RPMI8226 (cell line): ENCODE measurements at places on chromosomes 2 and 18.

DNA sequence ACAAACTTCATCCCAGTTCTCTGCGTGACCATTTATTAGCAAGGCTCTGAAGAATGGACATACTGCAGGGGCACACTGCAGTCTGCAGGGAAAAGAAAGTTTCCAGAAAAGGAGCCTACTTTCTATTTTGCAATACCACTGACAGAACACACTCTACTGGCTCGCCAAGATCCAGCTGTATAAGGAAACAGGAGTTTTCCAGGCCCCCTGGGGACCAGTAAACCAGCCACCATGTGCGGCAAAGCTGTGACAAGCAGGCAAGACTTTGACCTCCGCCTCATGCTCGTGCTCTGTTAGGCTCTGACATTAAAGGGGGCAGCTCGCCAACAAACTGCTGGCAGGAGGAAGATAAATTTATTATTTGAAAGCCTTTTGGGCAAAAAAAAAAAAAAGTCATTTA, 67.3 kb downstream of the CCBE1 start:
- DNase-seq = no peak

GRCh38 chr2:241867776-241868420, 1.6 kb upstream of the RTP5 start:
- no peak for DNase-seq

DNA sequence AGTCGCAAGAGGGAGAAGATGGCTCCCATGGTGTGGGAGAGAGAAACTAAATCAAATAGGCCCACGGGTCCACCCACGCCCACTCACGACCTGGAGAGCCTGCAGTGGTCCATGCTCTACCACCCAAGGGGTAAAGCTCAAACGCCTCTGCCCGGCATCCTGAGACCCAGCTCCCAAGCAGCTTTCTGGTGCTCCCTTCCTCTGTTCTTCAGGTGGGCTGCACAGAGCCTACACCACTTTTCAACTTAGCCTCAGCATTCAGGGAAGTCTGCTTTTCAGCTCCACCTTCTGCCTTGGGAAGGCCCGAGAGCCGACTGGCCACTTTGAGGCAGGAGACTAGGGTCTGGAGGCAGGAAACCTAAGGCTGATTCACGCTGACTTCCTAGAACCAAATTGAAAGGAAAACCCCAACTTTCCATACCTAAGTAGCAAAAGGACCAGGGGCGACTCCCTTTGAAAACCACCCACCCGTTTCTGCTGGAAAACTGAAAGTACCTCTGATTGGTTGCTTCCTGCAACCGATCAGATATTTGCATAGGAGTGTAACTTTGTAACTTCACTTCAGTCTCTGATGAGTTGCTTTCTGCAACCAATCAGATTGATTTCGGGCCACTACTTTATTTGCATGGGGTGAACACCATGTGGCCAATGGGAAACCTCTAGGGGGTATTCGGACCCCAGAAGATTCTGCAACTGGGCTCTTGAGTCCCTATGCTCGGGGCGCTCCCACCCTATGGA, 26.8 kb upstream of the SPATA3 start:
- no peak for DNase-seq

DNA sequence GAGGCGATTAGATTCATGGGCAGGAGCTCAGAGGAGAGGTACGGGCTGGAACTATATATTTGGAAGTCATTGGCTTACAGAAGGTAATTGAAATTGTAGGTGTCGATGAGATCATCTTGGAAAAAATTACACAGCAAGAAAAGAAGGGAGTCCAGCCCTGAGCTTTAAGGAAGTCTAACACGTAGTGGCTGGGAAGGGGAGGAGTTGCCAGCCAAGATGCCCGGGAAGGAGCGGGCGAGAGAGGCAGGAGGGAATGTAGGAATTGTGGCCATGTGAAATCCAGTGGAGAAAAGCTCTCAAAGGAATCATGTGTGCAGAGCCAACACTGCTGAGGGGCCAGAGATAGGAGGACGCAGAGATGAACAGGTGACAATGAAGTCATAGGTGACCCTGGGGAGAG, 25.6 kb upstream of the SCYGR1 start:
- DNase-seq = no peak

DNA sequence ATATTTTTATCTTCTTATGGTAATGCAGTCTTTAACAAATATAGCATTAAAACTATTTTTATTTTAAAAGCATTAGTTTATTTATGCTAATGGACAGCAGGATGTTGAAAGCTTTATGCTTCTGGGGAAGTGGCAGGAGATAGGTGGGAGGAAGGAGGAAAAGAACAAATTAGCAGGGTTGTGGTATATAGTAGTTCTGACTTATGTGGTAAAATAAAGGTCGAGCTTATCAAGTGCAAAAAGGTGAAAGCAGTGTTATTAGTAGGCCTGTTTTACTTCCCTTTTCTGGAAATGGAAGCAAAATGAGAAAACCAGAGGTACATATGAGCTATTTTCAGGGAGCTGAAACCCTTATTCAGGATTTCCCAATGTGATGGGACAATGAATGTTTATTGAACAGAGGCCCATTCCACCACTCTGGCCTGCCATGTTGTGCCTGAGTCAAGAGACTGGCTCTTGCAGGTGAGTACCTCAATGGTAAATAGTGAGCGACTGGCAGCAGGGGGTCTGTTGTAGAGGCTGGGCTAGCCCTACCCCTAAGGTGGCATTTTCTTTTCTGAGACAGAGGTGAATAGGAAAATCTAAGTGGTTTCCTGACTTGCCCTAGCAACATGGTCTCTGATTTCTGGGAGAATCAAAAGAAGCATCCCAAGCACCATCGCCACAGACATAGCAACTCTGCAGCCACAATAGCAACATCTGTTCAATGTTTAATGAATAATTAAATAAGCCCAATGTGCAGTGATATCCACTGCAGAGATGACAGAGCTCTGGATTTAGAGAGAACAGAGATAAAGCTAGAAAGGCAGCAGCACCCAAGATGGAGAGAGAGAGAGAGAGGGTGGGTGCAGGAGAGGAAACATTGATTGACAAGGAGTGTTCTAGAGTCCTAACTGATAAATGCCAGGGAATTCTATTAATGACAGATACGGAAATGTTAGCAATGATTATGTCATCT, 119.7 kb downstream of the UPP2 start:
- no peak for DNase-seq

GRCh38 chr18:42310956-42311355, 355.9 kb downstream of the PIK3C3 start:
- DNase-seq = no peak

- DNase-seq = no peak
Measured at GRCh38 chr2:165192729-165193128, 11.1 kb downstream of the SCN3A start.

DNA sequence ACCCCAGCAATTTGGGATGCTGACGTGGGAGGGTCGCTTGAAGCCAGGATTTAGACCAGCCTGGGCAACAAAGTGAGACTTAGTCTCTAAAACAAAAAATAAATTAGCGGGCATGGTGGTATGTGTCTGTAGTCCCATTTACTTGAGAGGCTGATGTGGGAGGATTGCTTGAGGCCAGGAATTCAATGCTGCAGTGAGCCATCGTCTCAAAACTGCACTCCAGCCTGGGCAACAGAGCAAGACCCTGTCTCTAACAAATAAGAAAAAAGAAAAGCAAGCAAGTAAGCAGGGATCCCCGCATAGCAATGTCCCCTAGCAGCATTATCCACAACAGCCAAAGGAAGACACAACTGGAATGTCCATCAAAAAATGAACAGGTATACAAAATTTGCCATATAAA, 3.4 kb downstream of the TXNL1 start:
- DNase-seq = no peak
